ENCODE measurements at places on chromosomes 6 and 20.

GRCh38 chr6:5205035-5205507 lies 55.7 kb downstream of the LYRM4 start:
- no peak for DNase-seq

- no peak for DNase-seq
Observed at GRCh38 chr20:4130404-4131189, 115.2 kb upstream of the RNF24 start.

- peak; percentile 81 for DNase-seq
Observed at GRCh38 chr20:54132612-54133433, 41.0 kb downstream of the CYP24A1 start.

DNA sequence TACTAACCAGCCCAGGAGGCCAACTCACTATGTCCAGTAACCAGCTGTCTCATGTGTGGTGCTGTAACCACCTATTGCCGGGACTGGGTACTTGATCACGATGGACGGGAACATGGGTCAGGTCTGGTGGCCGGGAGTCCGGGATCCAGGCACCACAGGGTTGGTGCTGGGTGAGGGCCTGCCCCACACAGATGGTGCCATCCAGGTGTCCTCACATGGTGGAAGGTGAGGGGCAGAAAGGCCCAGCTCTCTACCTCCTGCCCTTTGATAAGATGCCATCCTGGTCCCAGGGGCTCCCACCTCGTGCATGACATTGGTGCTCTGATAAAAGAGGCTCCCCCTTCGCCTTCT lies 116.3 kb downstream of the TAF4 start:
- DNase-seq: no peak

GRCh38 chr6:13417431-13417830 lies 70.0 kb downstream of the GFOD1 start:
- DNase-seq: no peak
